ENCODE measurements at places on chromosomes 2 and 18.

- no peak for DNase-seq
Measured at GRCh38 chr2:196263181-196263747, 91.9 kb upstream of the STK17B start.

DNA sequence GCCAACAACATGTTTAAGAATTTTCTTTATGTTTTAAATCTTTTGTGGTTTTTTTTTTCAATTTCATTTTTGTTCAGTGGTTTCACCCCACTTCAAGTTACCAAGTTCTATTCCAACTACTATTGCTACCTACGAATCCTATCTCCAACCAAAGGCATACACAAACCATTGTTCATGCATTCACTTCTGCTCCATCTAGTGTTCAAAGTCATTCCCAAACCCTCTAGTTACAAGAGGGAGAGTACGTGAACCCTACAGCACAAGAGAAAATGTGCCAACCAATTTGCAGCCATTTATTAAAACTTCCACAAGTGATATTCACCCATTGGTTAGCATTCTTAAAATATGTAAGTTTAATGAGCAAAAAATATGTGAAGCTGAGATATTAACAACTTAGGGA lies 295.1 kb upstream of the KYNU start:
- no peak for DNase-seq

- no peak for DNase-seq
Measured at GRCh38 chr2:232721882-232722281, 24.8 kb downstream of the GIGYF2 start.

DNA sequence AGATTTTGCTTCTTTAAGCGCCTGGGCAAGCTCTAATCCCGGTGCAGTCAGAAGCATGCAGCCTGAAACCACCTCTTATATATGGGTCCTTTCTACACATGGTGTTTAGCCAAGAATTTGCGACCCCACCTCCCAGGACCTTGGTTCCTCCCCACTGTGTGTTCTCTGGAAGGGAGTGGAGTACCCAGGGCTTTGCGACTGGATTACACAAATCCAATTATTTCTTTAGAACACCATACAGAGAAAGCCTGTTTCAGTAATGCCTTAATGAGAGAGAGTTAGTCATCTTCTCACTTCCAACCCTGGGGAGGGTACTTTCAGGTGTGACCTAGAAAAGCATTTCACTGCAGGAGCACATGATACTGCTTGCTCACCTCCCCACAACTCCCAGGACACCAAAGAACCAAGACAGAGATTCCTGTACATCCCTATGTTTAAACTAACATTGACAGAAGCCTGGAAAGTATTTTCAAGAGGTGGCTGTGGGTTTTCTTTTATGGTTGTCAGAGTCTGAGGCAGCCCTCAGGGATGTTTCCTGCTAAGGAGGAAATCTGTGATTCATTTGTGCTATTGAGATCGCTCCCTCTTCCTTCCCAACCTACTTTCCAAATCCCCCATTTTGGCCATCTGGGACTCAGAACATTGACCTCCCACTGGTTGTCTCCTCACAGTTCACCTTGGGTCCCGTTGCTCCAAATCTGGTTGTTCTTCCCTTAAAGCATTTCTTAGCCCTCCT lies at the start of gene CAPN14:
Gene CAPN14 (minus strand): TSS at position 51 of the 736 bp plus-strand sequence. CDS start 12,068 bp downstream, outside the sequence.
- DNase-seq: no peak

- DNase-seq: no peak
Measured at GRCh38 chr2:16680781-16681180, 15.1 kb upstream of the CYRIA start.

GRCh38 chr18:61742565-61743429 lies 150.0 kb downstream of the RNF152 start:
- DNase-seq: no peak

GRCh38 chr2:74424139-74424992 lies 2.8 kb downstream of the WDR54 start:
- no peak for DNase-seq

DNA sequence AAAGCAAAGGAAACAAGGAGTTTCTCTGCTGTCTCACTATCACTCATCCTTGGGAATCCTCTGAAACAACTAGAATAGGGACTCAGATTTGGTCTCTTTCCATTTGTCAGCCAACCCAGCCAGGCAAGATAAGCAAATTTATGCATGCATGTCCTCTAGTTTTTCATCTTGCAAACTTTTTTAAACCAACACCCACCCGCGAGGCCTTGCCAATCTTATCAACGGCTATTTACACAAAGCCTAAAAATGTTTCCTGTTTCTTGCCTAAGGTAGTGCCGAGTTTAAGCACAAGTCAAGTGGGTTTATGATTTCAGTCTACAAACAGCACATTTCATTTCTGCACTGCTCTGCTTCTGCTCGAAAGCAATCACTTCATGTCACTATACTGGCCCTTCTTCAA lies 240.9 kb downstream of the STK39 start:
- DNase-seq: no peak

GRCh38 chr18:11553098-11553940 lies 56.1 kb upstream of the SLC35G4 start:
- no peak for DNase-seq

GRCh38 chr2:455015-455705 lies 167.3 kb upstream of the ALKAL2 start:
- no peak for DNase-seq

- DNase-seq: peak; percentile 19
Measured at GRCh38 chr18:31555971-31556747, 35.5 kb upstream of the TTR start.
